ENCODE measurements at places on chromosomes 1 and 21.

- DNase-seq: no peak
Measured at GRCh38 chr1:2811533-2811918, 10.0 kb upstream of the TTC34 start.

DNA sequence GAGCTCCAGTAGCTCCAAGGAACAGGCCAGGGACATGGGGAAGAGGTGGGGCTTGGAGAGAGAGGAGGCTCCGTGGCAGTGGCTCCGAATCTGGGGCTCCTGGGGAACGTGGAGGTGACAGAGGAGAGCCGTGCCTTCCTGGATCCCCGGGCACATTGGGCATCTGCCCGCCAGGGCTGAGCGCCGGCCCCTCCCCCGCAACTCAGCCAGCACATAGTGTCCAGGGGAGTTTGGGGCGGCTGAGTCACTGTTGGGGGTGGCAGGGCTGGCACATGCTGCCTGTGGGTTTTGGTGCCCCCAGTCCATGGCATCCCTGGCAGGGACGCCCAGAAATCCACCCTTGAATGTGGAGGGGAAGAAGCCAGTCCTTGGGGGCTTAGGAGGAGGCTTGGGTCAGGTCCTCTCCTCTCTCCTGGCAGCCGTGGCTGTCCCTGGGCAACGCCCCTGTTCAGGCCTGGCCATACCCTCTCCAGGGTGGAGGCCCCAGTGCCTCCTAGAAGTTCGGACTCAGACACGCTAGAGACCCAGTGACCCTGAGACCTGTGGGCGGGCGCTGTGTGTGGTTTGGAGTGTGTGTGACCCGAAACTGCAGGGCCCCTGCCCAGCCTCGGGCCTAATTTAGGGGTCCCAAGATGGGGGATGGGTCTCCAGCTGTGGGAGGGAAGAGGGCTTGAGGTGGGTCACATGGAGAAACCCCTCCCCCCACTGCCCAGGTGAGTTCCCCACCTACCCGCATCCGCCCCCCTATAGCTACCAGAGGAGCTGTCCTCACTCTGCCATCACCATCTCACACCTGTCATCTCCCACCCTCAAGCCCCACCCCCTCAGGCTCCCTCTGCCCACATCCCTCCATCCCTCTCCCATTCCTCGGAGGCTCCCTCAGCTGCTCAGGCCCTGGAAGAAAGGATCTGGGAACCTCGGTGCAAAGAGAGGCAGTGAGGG lies 1.6 kb downstream of the HSPB7 start:
- DNase-seq: no peak

- DNase-seq: no peak
Measured at GRCh38 chr1:58456470-58456869, 90.1 kb downstream of the OMA1 start.

- DNase-seq: no peak
Measured at GRCh38 chr21:14251336-14251735, 35.4 kb downstream of the RBM11 start.

GRCh38 chr1:168726281-168726680 lies 2.7 kb downstream of the DPT start:
- DNase-seq: no peak

- no peak for DNase-seq
Measured at GRCh38 chr1:47803815-47804501, 193.2 kb downstream of the TRABD2B start.

GRCh38 chr1:205477759-205478247 lies 22.0 kb upstream of the BLACAT1 start:
- no peak for DNase-seq

GRCh38 chr1:67970088-67970487 lies 80.3 kb downstream of the DIRAS3 start:
- DNase-seq: no peak

DNA sequence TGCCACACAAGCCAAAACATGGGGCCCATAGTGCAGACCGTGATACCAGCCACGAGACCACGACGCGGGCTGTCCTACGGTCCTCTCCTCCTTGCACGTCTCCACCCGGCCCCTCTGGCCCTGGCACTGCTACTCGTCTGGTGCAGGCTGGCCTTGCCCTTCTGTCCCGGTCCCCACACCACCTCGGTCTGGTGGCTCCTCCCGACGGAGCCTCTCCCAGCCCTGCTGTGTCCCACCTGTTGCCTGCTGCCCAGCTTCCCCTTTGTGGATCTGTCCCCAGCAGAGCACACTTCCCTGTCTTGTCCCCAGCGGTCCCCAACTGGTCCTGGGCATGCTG lies 50.5 kb downstream of the MORN1 start:
- no peak for DNase-seq

- DNase-seq: peak; percentile 67
Measured at GRCh38 chr1:211326528-211327345, at the start of gene TRAF5. TSS of gene TRAF5 (plus strand) at chr1:211326833. CDS start at chr1:211353240, 26,407 bp downstream.

- no peak for DNase-seq
Measured at GRCh38 chr1:4593106-4593505, 61.3 kb upstream of the AJAP1 start.

DNA sequence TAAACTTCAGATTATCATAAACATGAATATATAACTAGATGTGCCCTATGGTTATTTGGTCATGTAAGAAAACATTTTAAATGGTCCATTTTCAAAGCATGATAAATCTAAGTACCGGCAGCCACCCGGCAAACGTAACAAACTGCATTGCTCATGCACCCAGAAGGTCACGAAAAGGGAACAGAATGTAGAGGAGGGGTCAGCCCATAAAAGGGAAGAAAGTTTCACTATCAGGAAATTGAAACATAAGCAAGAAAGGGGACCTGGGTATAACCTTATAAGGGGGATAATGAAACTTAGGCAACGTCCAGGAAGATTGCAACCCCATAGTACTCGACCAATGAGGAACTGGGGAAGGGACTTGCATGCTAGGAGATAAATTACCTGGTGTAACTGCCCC lies 421.2 kb upstream of the ZRANB2 start:
- no peak for DNase-seq

- DNase-seq: no peak
Measured at GRCh38 chr1:147570907-147571306, 29.6 kb downstream of the BCL9 start.

- DNase-seq: no peak
Measured at GRCh38 chr1:29969576-29969975, 733.3 kb downstream of the PTPRU start.

GRCh38 chr1:245679821-245680780 lies 525.3 kb downstream of the KIF26B start:
- DNase-seq: no peak

DNA sequence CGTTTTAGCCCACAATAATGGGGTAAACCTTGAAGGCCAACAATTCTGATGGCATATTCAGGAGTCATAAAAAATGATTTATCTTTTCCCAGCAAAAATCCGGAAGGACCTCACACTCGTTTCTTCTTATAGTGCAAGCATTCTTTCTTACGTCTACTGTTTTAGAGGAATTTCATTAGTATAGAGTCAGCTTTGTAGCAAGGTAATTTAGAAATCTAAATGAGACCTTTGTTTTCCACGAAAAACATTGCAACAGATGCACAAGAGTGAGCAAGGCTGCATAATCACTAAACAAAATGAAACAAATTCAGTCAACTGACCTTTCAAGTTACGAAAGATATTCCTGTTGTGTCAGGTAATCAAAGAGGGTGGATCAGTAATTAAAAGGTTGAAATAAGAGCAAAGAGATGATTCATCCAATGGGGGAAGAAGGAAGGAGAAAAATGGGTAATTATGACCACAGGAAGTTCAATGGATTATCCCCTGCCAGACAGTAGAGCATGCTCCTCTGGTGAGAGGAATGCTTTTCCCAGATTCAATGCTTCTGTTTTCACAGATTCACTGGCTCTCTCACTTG lies 560 bp upstream of the CSDE1 start:
- DNase-seq: no peak

- no peak for DNase-seq
Measured at GRCh38 chr1:25896266-25896665, 10.0 kb downstream of the STMN1 start.

GRCh38 chr21:28439788-28440187 lies 552.9 kb downstream of the LTN1 start:
- DNase-seq: no peak

DNA sequence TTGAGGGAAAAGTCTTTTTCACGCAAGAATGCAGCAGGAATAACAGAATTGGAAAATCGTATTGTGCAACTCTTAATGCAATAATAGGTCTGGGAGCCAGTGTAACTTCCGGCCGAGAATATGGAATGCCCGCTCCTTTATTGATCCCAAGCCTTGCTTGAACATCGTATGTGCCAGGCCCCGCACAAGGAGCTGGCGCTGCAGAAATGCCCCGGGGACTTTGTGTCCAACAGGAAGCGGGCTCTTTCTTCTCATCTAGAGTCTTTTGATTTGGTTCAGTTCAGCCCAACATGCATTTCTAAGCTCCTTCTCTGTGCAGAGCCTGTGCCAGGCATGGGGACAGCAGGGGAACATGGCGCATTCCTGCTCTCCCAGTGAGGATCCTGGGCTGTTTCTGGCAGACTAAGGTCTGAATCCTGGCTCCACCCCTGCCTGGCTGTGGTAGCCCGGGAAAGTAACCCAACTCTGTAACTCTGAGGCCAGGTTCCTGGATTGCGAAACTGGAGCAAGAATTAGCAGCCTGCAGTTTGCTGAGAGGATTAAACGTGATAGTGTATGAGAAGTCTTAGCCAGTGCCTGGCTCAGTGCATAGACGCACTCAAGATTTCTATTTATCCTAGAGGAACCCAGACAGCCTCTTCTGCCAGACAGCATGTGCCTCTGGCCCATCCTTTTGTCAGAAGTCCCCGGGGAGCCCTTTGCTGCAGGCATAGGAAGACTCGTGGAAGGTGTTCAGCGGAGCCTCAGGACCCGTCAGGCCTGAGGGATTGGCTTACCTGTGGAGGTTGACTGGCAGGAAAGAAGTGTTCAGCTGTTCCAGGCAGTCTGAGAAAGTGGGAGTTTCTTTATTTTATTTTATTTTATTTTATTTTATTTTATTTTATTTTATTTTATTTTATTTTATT lies 987 bp upstream of the CDCP2 start:
- no peak for DNase-seq

DNA sequence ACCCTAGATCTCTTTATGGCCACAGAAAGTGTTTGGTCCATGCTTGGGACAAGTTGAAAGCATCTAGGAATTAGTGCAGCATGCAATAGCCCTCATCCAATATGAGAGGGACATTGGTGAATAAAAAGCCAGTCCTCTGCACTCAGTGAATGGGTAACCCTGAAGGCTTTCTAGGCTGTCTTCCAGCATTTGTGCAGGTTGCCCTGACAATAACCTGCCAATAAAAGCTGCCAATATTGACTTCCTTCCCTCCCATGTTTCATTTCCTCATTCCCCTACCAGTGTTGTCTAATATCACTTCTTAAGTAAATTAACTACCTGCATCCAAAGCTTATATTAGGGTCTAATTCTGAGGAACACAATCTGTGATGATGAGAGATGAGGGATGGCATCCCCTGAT lies 563.6 kb upstream of the NEGR1 start:
- no peak for DNase-seq

- DNase-seq: no peak
Measured at GRCh38 chr1:28113242-28113572, 24.8 kb upstream of the EYA3 start.

- DNase-seq: no peak
Measured at GRCh38 chr1:76013206-76013581, 61.4 kb upstream of the ST6GALNAC3 start.

DNA sequence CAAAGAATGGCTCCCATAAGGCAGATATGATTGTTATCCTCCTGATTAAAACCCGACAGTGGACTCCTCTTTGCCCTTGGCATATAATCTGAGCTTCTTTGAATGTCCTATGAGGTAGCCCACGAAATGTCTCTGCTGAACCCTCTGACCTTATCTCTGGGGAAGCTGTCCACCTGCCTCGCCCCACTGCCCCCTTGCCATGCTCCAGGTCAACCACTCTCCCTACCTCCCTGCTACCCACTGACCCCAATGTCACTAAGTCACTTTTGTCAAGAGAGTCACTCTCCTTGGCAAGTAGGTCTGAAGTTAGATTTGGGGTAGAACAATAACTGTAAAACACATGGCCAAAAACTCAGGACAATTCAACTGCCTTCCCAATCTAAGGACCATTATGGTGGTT lies 54.5 kb downstream of the UTP25 start:
- DNase-seq: no peak

GRCh38 chr1:231549733-231550447 lies 21.4 kb downstream of the TSNAX start:
- DNase-seq: no peak

DNA sequence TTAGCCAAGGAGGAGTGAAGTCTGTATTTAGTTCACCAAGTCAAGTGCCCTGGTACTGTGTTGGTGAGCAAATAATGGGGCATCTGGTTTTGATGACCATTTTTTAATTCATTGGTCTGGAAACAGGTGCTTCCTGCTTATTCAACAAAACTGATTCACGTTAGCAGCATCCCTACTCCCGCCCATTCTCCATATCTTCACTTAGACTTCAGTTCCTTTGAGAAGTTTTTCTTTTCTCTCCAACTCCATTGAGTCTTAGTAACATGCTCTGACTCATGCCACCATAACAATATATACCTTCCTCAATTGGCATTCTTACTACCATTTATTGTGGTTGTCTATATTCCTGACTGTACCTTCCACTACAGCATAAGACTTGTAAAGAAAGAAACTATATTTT lies 468.9 kb downstream of the DPYD start:
- DNase-seq: no peak

DNA sequence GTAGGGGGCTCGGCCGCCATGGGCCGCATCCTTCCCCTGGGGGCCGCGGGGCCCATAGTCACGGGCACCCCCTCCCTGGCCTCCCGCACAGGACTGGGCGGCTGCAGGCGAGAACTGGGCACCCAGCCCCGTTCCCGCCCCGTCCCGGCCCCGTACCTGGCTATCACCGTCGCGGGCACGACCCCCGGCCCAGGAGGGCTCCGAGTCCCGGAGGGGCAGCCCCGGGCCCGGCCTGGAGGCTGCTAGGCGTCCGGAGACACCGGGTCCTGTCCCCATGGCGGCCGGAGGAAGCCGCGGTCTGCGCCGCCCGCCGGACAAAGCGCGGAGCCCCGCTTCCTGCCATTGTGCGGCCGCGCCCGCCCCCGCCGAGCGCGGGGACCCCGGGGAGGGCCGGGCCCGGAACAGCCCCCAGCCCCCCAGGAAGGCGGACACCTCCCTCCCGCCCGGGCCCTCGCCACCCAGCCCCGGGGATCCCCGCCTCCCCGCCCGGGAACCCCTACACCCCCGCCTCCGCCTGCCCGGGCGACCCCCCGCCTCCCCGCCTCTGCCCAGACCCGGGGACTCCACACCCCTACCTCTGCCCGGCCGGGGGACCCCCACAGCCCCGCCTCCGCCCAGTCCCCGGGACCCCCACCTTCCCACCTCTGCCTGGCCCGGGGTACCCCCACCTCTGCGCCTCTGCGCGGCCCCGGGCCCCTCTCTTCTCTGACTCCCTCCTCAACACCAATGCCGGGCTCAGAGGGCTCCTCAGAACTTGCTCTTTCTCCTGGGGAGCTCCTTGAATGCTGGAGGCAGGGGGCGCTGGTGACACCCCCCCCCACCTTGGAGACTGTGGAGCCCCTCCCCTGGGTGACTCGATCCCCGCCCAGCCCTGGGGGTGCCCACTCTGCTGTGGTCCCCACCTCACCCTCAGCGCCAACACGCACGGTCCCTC lies 6.0 kb downstream of the PLEKHG5 start:
- no peak for DNase-seq

DNA sequence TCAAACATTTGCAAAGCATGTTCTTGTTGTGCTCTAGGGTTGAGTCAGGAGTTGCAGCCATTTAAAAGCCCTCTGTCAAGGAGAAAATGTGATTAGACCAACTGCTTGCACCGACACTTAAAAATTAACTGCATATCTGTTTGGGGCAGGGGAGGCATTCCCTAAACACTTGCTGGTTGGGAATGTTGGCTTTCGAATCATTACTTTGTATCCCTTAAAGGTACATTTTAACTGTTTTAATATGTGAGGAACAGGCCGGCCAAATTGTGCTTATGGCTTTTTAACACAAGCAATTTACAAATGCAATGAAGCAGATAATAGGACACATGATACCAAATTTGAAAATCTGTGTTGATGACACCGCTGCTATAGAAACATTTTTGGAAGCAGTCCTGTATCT lies 159.1 kb downstream of the LHX8 start:
- DNase-seq: no peak
